Stimulated activated CD4-positive, alpha-beta T cell treated with anti-CD3 and anti-CD28 coated beads, TNF-alpha, amount 100 ng/mL, for 1 hour (primary cell): ENCODE measurements at places on chromosomes 2 and 18.

- DNase-seq: no peak
These were observed 114.5 kb upstream of the ZFP36L2 start for GRCh38 chr2:43340945-43341356.

GRCh38 chr2:198852248-198852647, 605.5 kb downstream of the SATB2 start:
- no peak for DNase-seq

GRCh38 chr2:148640767-148641166, 3.8 kb upstream of the EPC2 start:
- DNase-seq: no peak

DNA sequence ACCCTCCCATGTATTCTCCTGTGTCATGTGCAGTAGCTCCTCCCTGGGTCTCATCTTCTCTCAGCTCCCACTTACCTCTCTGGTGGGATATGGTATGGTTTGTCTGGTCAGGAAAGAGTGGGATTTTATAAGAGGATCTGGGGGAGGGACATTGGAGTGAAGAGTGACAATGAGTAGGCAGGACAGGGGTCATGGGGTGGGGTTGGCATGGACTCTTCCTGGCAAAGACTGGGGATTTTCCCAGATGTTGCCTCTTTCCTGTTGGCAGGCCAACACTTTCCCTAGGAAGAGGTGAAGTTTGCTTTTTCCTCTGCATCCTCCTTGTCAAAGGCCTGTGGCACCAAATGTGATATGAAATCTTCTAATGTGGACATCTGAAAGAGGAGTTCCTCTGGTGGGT, at the start of gene REG3A:
REG3A (minus strand) TSS at position 101 of the 400 bp plus-strand sequence. CDS start 348 bp downstream, outside the sequence.
- no peak for DNase-seq

DNA sequence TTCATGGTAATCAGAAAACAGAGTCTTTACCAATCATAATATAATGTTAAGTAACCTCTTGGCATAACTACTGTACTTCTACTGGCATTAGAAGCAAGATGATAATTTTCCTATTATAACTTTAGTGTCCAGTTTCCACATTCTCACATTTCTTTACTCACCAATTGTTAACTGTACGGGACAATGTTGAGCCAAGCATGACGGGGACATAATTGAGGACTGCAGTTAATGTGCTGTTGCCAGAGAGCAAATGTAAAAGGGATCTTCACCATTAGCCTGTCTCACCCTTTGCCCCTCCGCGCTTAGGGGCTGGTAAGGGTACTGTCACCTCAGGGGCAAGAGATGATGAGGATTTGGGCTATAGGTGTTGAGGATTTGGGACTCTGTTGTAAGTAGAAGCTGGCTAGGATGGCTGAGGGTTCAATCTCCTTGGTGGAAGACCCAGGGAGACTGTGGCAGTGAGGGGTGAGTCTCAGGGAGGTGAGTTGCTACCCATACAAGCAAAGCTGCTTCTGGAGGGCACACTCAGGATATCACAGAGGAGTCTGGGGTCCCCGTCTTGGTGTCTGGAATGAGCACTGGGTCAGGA, 54.4 kb upstream of the IL1RL1 start:
- DNase-seq: no peak

DNA sequence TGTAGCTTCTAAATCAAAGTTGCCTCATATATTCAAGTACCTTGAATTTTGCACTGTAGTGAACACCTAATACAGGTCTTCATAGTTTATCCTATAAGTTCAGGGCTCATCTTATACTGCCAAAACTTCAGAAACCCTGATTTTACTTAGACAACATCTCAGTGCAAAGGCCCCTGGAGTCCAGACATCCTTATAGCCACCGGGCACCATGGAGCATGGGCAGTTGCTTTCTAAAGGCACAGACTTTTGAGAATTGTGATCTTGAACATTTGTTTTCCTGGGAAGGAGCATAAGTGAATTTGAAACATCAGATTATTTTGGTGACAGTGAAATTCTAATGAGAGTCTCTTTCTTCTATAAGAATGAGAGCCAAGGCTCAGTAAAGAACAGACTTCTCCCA, 292.3 kb downstream of the CYRIA start:
- no peak for DNase-seq

DNA sequence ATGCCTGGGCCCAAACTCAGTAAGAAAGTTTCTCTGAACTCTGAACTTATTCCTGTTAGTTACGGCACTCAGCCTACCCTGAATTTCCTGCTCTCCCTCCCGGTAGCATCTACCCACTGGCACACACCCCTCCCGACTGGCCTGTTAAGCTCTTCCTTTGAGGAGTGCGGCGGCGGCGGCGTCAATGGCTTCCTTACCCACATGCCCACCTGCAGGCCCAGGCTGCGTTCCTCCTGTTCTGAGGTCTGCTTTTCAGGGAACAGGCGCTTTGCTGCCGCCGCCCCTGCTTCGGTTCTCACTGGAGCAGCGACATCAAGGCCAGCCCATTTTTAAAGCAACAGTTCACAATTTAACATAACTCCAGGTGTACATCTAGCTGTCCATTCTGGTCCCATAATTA, 432.4 kb downstream of the DCDC2C start:
- no peak for DNase-seq

GRCh38 chr2:139477618-139478017, 697.4 kb upstream of the NXPH2 start:
- no peak for DNase-seq

DNA sequence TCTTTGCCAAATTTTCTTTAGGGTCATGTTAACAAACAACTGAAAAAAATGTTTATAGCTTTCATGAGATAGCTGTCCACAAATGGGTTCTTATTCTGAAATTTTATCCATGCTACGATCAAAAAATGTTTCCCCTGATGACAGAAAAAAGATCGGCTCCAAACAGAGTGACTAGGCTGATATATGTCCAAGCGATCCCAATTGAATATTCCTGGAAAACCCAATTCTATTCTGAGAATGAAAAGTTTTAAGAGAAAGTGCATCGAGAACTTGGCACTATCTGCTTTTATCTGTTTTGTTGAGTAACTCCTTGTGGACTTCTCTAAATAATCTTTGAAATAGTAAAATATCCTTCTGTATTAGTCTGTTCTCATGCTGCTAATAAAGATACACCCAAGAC, 19.1 kb downstream of the KCNE4 start:
- DNase-seq: no peak

DNA sequence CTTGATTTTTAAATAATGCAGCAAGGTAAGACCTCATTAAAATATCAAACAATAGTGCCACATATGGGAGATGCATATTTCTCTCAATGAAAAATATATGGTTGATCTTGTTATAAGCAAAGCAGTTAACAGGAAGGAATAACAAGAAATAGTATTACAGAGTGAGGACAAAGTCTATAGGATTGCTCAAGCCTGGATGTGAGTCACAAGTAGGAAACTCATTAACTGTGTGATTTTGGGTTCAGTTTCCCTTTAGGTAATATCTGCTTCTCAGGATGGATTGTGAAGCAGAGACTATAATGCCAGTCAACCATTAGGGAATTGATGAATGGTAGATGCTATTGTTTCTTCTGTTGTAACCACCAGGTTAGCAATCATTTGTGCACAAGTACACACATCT, 42.9 kb upstream of the SPHKAP start:
- no peak for DNase-seq

GRCh38 chr2:139142252-139142880, 362.2 kb upstream of the NXPH2 start:
- no peak for DNase-seq

- DNase-seq: no peak
These were observed 450.1 kb downstream of the LPIN1 start for GRCh38 chr2:12196495-12196894.

DNA sequence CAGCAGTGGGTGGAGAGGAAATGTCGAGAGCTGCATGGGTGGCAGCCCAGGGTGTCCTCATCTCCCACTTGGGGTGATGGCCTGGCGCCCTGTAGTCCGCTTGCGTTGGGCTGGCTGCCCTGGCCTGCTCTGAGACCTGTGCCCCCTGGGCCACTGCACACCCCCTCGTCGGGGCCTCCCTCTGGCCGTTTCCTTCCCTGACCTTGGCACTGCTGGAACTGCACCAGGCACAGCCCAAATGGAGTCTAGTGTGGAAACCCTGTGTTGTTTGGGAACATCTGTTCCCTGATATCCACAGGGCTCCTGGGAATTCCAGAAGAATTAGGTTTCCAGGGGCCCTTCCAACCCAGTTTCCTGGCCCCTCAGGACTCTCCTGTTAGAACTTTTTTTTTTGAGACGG, 13.9 kb downstream of the EFHD1 start:
- no peak for DNase-seq
